GM19239 (cell line): ENCODE measurements at places on chromosomes 1 and 21.
A peak's percentile ranks its signal among the peaks of the same experiment; 100 is the strongest.

DNA sequence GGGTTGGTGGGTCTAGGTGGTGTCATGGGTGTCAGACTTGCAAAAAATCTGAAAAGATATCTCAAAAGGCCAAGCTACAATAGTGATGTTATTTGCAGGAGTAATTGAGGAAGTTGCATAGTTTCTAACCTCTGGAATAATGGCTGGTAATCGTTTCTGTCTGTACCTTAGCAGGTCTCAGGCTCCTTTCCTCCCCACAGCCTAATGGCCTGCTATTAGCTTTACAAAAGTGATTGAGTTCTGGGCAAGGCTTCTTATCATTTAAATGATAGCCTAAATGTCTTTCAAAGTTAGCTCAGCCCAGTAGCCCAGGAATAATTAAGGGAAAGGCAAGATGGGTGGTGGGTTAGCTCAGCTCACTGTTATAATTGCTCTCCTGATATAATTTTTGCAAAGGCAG lies 37.7 kb upstream of the IGSF5 start:
- no peak for DNase-seq

GRCh38 chr1:26321315-26322041 lies 3.7 kb downstream of the CD52 start:
- DNase-seq = peak; percentile 91

DNA sequence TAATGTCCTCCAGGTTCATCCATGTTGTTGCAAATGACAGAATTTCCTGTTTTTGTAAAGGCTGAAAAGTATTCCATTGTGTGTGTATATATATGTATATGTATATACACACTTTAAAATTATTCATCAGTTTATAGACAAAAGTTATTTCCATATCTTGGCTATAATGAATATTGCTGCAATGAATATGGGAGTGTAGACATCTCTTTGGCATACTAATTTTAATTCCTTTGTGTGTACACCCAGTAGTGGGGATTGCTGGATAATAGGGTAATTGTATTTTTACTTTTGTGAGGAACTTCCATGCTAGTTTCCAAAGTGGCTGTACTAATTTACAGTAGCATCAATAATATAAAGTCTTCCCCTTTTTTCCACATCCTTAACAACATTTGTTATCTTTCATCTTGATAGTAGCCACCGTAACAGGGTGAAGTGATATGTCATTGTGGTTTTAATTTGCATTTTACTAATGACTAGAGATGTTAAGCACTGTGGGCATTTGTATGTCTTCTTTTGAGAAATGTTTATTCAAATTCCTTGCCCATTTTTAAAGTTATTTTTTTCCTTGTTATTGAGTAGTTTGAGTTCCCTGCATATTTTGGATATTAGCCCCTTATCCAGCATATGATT lies 243.0 kb downstream of the PDE4B start:
- DNase-seq = no peak

DNA sequence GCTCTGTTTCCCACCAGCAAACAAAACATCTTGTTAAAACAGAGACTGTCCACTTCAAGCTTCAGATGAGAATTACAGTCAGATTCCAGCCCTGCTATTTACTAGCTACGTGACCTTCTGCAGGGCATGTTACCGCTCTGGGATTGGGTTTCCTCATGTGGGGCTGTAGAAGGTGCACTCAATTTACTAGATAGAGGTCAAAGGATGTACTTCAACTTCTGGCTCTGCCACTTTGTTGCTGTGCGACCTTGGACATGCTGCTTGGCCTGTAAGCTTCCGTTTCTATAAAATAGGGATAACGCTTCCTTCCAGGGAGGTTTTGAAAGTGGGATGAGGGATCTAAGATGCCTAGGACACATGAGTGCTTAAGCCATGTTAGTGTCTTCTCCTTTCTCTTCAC lies 46.0 kb upstream of the LRIG2 start:
- DNase-seq = no peak

GRCh38 chr1:109114342-109114674 lies 393 bp downstream of the ELAPOR1 start:
- DNase-seq = no peak

- peak; percentile 71 for DNase-seq
Measured at GRCh38 chr1:154479764-154480421, 22.1 kb upstream of the TDRD10 start.

DNA sequence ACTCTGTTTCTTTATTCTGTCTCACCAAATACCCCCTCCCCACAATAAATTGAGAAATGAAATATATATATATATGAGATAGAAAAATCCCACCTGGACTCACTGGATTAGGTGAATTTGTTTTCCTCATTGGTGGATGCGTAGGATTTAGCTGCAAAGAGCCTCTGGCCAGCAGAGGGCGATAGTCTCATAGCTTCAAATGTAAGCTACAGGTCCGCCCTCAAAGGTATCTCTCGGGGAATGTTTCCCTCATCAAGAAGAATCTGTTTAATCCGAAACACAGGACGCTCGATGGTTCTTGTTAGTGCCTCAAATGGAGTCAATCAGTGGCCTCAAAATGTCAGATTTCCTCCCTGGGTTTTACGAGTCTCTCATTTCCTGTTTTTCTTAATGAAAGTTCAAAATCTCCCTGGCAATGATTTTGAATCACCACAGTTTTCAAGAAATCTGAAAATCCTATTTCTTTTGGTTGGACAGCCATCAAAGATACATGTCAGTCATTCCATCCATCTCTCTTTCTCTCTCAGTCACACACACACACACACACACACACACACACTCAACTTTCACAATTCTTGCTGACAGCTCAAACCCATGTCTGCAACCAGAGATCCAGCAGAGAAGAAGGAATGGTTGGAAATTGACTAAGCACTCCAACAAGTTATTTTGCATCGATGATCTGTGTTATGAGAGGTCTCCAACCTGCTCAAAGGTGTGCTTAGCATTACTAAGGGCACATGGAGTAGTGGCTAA lies 13.9 kb upstream of the CAMK1G start:
- peak; percentile 44 for DNase-seq

GRCh38 chr1:209590405-209590804 lies 6.9 kb downstream of the CAMK1G start:
- no peak for DNase-seq

DNA sequence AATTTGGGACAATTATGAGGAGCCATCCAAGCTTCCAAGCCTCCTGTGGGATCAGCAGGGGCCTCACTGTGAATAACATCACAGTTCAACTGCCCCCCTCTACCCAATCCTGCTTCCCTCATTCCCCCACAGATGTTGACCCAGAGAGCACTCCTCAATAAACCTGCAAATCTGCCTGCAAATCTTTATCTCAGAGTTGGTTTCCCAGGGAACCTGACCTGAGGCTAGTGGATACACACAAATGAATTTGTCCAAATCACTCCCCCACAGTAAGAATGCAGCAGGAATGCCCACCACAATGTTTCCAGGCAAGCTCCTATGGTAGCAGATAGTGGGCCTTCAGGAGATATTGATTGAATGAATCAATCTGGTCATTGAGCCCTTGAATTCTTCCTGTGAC lies 56.4 kb upstream of the HIVEP3 start:
- no peak for DNase-seq

DNA sequence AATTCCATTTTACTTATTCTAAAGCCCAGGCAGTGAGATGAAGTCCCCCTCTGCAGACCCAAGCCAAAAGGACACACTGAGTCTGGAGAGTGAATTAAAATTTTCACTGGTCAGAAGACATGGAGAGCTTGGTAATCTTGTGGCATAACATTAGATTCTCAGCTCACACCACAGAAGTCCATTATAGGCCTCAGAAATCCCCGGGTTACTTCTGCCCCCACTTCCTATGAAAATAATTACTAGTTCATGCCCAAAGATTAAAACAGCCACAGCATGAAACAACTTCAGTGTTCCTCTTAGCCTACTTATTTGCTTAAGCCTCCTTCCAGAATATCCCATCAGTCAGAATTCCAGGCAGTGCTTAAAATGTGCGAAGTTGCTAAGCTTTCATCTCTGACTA lies 123.3 kb downstream of the ZC3H11B start:
- DNase-seq = no peak

DNA sequence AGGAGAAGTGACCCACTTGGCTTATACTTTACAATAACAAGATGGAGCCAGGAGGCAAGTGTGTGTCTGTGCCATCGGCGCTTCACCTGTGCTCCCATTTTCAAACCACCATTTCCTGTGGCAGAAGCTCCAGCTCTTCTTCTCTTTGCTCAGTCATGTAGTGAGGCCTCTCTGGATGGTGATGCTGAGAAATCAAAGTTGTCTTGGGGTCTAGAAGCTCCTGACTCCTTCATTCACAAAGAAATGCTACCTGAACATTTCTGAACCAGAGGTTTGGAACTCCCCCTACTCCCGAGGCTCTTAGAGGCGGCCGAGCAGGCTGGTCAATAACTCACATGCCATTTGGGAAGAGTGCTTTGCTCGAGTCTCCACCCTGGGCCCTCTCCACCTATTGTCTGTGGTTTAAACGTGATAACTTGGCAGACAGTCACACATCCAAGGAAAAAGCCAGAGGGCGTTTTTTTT lies 18.0 kb downstream of the SLAMF1 start:
- no peak for DNase-seq

GRCh38 chr21:26544201-26544775 lies 28.8 kb downstream of the CYYR1 start:
- DNase-seq = no peak

DNA sequence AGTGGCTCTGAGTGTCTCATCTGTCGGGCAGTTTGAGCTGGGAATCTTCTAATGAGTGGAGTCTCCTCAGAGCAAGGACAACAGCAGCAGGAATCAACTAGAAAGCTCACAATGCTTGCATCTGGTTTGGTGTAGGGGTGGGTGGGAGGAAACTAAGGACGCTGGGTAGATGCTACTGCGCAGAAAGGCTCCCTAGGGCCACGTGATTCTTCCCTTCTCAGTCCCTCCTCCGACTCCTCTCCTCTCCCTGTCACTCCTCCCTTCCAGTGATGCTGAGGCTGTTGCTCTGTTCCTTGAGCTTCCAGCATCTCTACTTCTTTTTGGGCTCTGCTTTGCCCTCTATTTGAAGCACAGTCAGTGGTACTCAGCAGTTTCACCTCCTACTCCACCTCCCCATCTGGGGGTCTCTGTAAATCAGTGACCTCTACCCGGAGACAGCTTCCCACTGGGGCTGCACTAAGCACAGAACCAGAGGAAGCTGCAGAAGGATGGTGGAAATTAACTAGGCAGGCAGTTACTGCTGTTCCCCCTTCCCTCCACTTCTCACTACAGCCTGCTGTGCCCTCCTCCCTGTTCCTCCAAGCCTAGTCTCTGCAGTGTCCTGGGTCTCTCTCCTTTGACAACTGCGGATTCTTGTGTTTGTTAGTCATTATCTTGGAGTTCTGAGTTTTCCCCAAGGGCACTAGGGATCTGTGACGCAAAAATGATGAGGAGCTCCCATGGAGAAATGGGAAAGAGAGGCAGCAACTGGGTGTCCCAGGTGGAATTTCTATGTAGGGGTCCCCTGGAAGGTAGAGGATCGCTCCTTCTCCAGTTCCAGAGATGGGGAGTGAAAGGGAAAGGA lies 5.8 kb downstream of the LINGO4 start:
- no peak for DNase-seq

DNA sequence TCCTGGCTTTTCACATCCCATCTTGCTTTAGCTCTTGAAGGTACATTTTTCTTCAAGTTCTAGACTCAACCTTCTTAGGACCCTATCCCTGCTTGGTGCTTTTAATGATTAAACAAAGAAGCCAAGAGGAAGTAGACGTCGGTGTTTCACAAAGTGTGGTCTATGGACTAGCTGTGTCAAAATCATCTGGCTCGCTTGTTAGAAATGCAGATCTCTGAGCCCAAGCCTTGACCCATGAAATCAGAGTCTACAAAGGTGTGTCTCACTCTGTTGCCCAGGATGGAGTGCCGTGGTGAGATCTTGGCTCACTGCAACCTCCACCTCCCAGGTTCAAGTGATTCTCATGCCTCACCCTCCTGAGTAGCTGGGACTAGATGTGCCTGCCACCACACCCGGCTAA lies 295.5 kb upstream of the KAZN start:
- DNase-seq = no peak

- no peak for DNase-seq
Measured at GRCh38 chr1:161114556-161114955, 3.3 kb downstream of the PFDN2 start.

GRCh38 chr21:30605968-30606367 lies 5.1 kb downstream of the KRTAP22-1 start:
- DNase-seq = no peak

GRCh38 chr1:45883658-45884057 lies 80.2 kb downstream of the MAST2 start:
- DNase-seq = no peak

GRCh38 chr1:232145768-232146167 lies 484.2 kb downstream of the SIPA1L2 start:
- DNase-seq = no peak

DNA sequence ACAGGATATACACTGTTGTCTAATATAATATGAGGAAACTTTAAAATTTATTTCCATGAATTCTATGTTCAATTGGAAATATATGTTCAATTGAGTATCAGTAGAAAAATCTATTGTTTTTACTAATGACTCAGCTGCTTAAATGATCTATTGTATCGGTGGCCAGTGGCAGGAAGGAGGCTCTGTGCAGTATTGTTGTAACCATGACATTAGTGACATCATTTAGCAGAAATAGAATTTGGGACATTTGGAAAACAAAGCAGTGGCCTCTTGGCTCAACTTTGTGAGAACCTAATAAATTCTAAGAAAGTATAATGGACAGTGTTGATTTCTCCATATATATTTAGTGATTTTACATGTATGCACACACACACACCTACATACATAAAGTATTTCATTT lies 257.4 kb downstream of the PDE4B start:
- no peak for DNase-seq

- no peak for DNase-seq
Measured at GRCh38 chr1:92832537-92833114, 786 bp downstream of the RPL5 start.

GRCh38 chr1:38818175-38818976 lies 41.2 kb downstream of the RRAGC start:
- DNase-seq = peak; percentile 58

DNA sequence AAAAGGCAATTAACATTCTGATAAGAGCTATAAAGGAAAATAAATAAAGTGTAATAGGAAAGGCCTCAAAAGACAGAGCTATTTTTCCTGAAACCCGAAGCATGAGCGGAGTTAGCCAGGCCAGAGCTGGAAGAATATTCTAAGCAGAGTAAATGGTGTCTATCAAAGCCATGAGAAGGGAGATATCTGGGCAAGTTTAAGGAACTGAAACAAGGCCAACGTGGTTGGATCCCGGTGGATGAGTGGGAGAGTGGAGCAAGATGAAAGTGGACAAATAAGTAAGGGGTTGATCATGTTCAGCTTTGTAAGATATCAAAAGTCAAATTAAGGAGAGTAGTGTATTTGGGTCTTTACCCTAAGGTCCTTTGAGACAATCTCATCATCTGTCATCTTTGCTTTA lies 234.0 kb downstream of the TM2D1 start:
- DNase-seq = no peak
